Neural progenitor cell (in vitro differentiated cells): ENCODE measurements at places on chromosomes 16 and 17. TPM values are rescaled to one million over a fixed set of nuclear protein-coding genes. Genes with fewer than 3 reads are reported as not detected.

DNA sequence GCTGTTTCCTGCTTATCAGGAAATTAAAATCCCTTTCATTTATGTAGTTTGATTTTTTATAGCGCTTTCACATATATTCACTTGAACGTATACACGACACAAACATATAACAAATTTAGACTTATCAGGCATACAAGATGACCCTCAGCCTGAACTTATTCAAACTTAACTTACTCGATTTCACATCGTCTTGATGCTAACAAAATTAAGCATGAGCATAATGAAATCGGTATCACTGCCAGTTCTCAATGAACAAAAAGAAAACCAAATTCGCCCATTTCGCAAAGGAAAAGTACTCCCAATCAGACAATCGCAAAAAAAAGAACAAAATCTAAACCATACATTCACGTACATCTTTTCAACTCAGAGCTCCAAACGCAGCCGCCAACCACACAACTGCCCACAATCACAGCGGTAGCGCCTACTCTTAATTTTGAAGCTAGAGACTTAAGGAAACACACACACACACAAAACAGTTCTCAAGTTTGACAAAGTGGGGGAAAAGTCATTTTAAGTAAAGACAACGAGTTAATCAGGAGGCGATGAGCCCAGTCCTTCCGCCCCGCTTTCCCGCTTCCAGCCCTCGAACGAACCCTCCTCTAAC is 1.1 kb downstream of the GJC1 start:
- no peak for DNase-seq

- DNase-seq, result no peak
Observed at GRCh38 chr17:76189247-76189646, 48.2 kb upstream of the FOXJ1 start.

GRCh38 chr17:66301864-66302741 is at the start of gene PRKCA:
Gene PRKCA, plus strand, starts transcription at chr17:66302613.
- peak; percentile 92 for DNase-seq

- no peak for DNase-seq
Observed at GRCh38 chr16:76634847-76635697, 357.9 kb downstream of the CNTNAP4 start.

DNA sequence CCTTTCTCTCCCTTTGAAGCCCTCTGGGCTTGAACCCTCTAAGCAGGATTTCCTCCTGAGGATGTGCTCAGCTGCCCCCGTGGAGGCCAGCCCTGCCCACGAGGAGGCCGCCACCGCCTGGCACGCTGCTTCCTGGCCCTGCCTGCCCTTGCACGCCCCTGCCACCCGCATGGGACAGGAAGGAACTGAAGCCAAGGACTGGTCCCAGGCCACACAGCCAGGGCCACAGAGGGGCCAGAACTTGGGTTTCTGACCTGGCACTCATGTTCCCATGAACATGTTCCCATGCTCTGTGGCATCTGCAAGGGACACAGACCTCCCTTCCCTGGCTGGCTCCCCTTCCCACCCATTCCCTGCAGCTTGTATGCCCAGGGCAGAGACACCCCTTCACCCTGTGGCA is 24.1 kb upstream of the MTSS2 start:
- DNase-seq, result no peak

DNA sequence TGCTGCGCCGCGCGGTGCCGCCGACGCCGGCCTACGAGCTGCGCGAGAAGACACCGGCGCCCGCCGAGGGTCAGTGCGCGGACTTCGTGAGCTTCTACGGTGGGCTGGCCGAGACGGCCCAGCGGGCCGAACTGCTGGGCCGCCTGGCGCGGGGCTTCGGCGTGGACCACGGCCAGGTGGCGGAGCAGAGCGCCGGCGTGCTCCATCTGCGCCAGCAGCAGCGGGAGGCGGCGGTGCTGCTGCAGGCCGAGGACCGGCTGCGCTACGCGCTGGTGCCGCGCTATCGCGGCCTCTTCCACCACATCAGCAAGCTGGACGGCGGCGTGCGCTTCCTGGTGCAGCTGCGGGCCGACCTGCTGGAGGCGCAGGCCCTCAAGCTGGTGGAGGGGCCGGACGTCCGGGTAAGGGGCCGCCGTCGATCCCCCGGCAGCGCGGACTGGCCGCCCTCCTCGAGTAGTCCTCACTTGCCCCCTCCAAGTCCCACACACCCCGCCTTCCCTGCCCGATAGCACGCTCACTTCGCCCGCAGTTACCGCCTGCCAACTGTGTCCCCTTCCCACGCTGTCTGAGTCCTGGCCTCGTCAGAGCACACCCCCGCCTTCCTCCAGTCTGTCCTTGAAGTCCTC is 470 bp downstream of the MLYCD start:
- DNase-seq, result peak; percentile 82

DNA sequence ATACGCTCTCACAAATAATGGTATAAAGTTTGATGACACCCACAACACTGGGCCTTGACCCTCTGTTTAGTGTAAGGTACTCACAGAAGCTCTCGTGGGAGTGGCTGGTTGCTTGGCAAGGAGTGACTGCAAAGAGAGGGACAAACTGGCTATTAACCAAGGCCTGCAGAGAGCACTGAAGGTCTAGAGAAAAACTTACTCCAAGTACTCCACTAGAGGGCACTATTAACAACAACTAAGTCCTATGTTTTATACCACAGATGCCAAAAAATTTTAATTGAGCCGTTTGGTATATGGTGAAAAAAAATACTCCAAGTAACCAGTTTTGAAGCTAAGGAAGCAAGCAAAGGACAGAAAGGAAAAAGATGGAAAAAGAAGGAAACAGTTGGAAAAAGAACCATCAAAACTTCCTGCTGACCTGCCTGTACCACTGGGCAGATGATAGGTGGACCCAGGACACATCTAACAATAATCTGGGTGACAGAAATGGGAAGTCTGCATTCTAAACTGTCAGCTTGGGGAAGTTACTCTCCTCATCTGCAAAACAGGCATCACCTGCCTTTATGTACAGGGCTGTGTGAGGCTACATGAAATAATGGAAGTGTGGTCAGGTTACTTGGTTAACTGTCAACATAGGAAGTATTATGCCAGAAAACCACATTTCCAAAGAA is 23.2 kb downstream of the DYNC1LI2 start:
- DNase-seq, result peak; percentile 65

- no peak for DNase-seq
Observed at GRCh38 chr17:298791-299450, 53.7 kb downstream of the RPH3AL start.

- no peak for DNase-seq
Observed at GRCh38 chr16:52834736-52835465, 217.8 kb downstream of the CHD9NB start.

DNA sequence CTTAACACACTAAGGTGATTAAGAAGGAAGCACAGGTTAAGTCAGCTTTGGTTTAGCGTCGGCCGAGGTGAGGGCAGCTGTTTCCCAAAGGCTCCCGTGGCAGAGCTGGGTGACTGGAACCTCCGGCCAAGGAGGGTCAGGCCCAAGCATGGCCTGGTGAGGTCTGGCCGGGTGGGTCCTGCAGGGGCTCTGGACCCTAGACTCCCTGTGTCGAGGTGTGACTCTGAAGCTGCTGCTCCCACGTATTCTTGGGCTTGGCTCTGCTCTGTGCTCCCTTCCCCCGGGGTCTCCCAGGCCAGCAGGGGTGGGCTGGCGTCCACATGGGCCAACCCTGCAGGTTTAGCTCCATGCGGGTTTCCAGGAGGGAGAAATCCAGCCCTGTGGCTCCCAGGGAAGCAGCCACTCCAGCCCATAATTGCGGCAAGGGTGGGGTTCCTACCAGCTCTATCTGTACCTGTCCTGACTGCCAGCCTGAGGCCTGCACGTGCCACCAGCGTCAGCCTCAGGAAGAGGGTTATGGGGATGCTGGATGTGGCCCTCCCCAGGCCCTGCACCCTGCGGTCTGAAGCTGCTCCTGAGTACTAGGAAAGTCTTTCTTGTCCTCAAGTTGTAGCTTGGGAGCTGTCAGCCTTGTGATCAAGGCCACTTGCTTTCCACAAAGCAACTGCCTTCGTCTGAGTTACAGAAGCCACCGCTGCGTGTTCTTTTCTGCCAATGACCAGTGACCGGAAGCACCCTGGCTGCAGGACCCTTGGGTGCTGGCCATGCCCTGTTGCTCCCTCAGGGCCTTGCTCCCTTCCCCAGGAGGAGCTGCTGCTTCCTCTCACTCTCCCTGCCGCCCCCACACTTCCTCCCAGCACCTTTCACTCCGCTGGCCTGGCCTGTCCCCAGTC is 4.8 kb downstream of the CDK5R1 start:
- no peak for DNase-seq

GRCh38 chr17:40531051-40531991 is 29.9 kb upstream of the TNS4 start:
- DNase-seq, result no peak

- DNase-seq, result peak; percentile 33
Observed at GRCh38 chr16:66511602-66512271, 38.2 kb downstream of the TK2 start.

GRCh38 chr16:19717314-19717713 is 713 bp downstream of the KNOP1 start:
- DNase-seq, result peak; percentile 76

DNA sequence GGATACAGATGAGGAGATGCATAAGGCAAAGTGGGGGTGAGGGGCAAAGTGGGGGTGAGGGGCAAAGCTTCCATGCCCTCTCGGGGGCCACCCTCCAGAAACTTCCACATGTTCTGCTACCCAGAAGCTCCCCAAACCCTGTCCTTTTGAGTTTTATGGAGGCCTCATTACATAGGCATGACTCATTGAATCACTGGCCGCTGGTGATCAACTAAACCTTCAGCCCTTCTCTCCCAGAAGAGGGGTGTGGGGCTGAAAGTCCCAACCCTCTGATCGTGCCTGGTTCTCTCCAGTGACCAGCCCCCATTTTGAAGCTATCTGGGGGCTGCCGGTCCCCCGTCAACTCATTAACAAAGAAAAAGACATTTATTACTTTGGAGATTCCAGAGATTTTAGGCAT is 27.5 kb downstream of the ITGAE start:
- no peak for DNase-seq

GRCh38 chr17:31690151-31690551 is 168.9 kb downstream of the COPRS start:
- DNase-seq, result no peak

- DNase-seq, result no peak
Observed at GRCh38 chr17:29848737-29849136, 81.3 kb downstream of the SSH2 start.

DNA sequence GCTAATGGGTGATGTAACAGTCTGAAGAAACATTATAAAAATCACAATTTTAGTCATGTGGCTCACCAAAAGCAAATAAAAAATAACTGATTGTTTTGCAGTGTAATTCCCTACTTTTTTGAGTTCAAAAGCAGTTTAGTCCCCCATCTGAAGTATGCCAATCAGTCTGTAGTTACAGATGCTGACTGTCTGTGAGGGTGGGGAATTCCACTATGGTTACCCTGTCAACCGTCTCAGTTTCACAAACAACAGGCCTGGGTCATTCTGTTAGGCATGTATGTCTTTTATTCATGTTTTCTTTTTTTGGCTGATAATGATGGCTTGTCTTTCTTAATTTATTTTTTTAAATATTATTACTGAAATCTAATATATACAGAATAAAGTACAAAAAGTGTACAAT is 69.3 kb downstream of the STXBP4 start:
- DNase-seq, result no peak

- no peak for DNase-seq
Observed at GRCh38 chr17:22517716-22518115, 825.4 kb downstream of the KCNJ18 start.

DNA sequence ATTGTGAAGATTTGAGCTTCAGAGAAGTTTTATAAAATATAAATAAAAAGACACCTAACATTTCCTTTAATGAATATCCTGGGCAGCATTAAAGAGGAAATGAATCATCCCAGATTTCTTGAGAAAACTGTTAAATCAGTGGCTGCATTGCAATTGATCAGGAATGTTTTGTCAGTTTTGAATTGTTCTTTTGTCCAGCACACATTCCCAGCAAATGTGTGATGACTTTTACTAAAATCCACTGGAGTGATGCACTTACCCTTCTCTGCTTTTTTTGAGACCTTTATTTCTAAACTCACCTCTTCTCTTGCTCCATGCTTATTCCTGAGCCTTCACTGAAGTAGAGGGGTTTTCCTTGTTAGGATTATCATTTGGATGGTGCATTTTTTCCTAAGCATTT is 1307.2 kb downstream of the CDH8 start:
- no peak for DNase-seq

DNA sequence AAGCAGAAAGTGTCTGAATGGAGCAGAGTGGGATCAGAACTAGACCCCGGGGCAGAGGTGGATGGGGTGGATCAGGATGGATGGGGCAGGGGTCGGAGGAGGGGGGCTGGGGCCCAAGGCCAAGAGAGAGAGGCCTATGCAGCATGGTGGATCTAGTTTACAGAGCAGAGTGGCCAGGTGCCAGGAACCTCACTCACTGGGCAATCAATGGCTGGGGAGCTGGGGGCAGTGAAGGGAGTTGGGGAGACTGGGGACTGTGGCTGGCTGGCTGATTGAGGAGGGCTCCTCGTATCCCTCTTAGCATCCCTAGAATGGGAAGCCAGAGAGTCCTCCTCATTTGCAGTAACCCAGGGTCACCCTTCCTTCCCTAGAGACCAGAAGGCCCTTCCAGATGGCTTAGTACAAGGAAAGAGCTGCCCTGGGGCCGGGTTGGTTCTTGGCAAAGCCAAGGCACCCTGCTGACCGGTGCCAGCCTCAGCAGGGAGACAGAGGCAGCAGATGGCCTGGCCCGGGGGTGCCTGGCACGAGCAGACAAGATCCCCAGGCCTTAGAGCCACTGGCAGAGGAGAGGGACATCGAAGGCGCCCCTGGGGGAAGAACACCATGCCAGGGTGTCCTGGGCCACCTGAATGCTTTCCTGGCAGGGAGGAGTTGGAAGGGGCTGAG is 36.8 kb downstream of the SRCIN1 start:
- no peak for DNase-seq

- DNase-seq, result no peak
Observed at GRCh38 chr17:33973491-33973890, 281.6 kb upstream of the CCL2 start.

DNA sequence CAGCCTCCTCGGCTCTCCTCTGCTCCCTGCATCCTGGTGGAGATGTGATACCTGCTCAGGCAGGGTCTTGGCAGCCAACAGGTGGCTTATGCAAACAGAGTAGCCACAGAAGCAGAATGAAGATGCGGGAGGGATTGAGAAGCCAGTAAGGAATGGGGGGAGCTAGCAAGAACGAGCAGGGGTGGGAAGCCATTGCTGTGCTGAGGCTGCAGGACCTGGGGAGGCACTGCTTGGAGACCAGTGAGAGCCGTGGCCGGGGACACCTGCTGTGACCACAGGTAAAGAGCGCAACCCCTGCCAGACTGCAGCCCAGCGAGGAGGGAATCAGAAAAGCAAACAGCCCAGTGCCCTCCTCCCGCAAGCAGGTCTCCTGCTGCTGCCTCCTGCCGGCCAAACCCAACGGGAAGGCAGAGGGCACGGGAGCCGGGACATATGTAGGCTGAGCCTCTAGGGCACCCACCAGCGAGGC is 14.7 kb downstream of the AIPL1 start:
- peak; percentile 63 for DNase-seq

The HSDL1 gene
- total RNA-seq, result 71.8 and 101 TPM in 2 replicates

The MT1M gene
- total RNA-seq, result not detected in 2 replicates

The NTN1 gene
- total RNA-seq, result 0.45 and 2.4 TPM in 2 replicates

The PRSS36 gene
- total RNA-seq, result 0.30 and 0.68 TPM in 2 replicates

The GFAP gene
- 0.45 and 0.46 TPM in 2 replicates for total RNA-seq

The ZNF500 gene
- total RNA-seq, result 4.2 and 17.9 TPM in 2 replicates

The SKAP1 gene
- total RNA-seq, result not detected in 2 replicates

The RASL10B gene
- 4.8 and 14.5 TPM in 2 replicates for total RNA-seq
